ENCODE measurements at places on chromosomes 13 and 19.

DNA sequence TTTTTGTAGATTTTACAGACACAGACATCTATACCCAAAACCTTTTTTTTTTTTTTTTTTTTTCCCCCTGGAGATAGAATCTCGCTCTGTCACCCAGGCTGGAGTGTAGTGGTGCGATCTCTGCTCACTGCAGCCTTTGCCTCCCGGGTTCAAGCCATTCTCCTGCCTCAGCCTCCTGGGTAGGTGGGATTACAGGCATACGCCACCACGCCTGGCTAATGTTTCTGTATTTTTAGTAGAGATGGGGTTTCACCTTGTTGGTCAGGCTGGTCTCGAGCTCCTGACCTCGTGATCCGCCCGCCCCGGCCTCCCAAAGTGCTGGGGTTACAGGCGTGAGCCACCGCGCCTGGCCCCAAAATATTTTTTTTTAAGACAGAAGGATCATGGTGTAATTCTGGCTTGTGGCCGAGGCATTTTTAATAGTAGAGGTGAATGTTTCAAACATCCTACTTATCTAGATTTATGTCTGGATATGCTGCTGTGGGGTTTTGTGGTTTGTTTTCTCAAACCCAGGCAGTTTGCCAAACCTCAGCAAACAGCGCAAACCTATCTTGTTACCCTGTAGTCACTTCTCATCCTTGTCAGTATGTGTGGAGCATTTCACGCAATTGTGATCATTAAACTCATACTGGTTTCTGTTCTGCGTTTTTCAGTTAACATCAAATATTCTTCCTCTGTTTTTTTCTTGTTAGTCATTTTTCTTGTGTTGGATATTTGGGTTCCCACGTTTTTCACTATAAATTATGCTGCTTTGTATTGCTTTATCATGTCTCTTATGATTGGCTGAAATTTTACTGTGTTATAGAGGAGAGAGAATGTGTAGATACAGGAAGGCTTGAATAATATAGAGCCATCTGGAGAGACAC lies 36.2 kb upstream of the GARRE1 start:
- DNase-seq: peak; percentile 89

DNA sequence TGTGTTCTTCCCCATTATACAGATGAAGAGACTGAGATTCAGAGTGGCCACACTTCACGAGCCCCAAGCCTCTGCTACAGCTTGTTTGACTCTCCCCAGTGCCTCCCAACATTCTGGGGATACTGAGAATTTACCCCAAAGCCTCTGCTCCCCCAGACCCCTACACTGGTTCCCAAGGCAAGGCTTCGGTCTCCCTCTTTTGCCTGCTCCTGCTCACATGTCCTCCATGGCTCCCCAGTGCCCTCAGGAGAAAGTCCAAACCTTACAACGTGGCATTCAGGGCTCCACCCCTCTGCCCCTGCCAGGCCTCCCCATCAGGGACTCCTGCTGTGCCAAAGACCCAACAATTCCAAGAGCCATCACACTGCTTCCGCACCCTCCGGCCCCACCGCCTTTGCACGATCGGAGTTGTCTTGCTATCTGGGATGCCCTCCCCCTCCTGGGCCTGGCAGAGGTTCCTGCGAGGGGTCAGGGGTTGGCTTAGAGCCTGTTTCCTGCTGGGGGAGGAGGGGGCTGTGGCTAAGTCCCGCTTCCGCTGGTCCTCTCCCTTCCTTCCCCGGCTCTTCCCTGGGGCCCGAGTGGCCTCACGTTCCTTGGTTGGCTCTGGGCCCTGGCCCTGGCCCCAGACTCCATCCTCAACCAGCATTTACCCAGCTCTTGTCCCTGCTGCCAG lies 15.4 kb downstream of the GTPBP3 start:
- DNase-seq: no peak

- DNase-seq: no peak
Measured at GRCh38 chr13:36709136-36709890, 35.5 kb downstream of the SERTM1 start.

GRCh38 chr13:39875111-39875987 lies 219.9 kb downstream of the COG6 start:
- DNase-seq: no peak

DNA sequence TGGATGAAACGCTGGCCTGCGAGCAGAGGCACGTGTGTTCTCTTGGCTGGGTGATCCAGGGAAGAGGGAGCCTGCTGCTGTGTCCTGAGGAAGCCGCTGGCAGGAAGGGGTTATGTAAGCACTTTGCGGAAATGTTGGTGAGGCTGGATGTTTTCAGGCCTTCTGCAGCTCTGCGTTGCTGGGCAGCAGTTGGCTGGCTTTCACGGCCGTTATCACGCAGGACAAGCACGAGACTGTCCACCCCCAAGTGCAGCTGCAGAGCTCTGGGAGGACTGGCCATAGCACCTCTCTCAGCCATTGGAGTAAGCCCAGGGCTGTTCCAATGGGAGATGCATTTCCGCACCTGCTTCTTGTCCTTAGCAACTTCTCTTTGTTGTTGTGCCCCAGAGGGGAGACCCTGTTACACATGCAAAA lies 146.9 kb upstream of the SOX21 start:
- peak; percentile 61 for DNase-seq

DNA sequence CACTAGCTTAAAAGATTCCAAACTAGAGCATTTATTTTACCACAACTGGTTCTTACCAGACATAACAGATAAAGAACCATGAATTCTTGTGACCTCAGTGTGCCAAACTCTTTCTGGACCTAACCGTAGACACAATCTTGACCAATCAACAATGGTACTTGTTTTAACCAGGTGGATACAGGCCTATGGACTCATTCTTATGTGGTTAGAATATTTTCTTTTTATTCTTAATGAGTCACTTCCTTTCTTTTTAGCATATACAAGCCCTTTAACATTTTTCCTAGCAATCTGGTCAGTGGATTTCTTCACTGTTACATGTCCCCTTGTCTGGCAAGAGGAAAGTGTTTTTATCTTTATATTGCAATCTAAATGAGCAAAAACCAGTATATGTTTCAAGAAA lies 792.1 kb upstream of the SPRY2 start:
- no peak for DNase-seq

DNA sequence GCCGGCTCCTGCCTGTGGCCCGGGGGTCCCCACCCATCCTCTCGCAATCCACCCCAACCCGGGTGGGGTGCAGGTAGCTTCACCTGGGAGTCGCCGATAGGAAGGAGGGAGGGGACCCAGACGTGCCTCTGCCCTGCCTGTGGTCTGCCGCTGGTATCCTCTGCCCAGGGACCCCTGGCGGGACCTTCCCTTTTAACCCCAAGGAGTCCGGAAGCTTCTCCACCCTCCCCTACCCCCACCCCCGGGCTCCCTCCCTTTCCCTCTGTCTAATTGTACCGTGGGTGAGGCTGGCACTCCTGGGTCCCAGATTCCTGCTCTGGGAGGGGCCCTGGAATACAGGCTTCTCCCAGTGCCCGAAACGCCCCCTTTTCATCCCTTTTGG lies at the start of gene KLK10:
Gene KLK10, minus strand, starts transcription at position 166 of the 382 bp plus-strand sequence. CDS start 579 bp downstream, outside the sequence.
- DNase-seq: no peak

DNA sequence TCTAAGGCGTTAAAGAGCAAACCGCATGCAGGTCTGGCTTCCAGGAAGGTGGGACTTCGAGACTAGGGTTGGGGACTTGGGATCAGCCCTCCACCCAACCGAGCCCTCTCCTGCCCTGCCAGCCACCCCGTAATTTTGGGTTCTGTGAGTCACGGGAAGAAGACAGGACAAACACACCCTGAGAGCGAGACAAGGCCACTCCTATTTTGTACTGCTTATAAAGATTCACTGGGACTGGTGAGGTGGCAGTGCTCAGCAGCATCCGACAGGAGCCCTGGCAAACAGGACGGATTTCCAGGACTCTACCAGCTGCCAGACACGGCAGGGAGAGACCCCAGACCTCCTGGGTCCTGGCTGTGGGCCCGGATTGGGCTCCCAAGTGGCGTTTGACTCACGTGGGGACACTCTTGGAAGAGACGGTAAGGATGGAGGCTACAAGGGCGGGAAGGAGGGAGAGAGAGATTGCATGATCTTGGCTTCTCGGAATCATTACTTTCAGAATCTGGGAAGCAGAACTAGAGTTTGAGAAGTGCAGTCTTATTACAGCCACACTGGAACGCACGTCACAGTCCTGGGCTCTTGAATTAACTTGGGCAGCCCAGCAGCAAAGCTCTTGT lies at the start of gene C5AR2:
Gene C5AR2, plus strand, starts transcription at position 245 of the 617 bp plus-strand sequence. CDS start 8,625 bp downstream, outside the sequence.
- no peak for DNase-seq

- no peak for DNase-seq
Measured at GRCh38 chr13:84653915-84654534, 771.8 kb upstream of the SLITRK1 start.

DNA sequence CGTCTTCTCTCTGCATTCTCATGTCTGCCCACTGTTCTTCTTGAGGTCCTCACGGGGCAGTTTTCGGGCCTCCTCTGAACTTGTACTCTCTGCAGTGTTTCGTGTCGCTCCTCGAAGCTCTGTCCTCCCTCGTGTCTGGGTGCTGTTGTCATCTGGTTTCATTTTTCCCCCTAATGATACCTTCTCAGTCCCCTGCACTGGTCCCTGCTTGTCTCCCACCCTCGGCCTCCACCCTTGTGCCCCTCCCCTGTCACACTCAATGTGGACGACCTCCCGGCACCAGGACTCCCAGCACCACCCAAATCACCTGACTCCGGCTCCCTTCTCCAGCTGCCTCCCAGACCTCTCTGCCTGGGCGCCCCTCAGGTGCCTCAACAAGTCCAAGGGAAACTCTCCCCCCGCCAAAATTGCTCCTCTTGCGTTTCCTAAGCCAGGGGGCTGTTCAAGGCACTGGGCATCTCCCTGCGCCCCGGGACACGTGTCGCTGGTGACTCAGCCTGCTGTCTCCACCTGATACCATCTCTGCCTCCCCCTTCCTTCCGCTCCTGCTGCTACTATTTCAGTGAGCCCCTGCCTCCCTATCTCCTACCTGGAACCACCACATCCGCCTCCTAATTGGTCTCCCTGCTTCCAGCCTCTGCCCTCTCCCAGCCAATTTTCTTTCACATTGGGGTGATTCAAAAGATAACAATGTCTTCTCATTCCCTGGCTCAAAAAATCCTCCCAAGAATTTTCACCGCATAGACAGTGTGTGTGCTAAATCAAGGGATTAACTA lies 49.5 kb downstream of the RFX2 start:
- no peak for DNase-seq
